ENCODE measurements at places on chromosomes 1 and 21.

DNA sequence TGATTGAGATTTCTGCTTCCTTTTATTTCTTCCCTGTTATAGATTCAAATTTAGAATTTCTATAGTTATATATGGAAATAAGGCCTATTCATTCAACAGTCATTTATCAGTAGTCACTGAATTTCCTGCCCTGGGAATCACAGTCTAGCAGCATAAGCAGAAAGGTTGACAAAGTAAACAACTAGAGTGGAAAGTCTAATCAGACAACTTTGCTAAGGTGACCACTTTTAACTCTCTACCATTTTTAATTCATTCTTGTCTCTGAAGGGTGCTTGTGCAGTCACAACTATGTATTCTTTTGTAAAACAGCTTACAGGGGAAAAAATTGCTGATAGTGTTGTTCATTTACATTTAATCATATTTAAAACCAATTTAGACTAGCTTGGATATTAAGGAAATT, 66.1 kb upstream of the PLA2G4A start:
- DNase-seq: no peak

GRCh38 chr1:230641900-230642262, 400 bp upstream of the COG2 start:
- no peak for DNase-seq

GRCh38 chr1:84853741-84854721, 39.0 kb downstream of the LPAR3 start:
- DNase-seq: no peak

GRCh38 chr1:98077691-98078090, 156.9 kb upstream of the DPYD start:
- no peak for DNase-seq

GRCh38 chr21:14833241-14833640, 231.6 kb downstream of the NRIP1 start:
- DNase-seq: no peak

DNA sequence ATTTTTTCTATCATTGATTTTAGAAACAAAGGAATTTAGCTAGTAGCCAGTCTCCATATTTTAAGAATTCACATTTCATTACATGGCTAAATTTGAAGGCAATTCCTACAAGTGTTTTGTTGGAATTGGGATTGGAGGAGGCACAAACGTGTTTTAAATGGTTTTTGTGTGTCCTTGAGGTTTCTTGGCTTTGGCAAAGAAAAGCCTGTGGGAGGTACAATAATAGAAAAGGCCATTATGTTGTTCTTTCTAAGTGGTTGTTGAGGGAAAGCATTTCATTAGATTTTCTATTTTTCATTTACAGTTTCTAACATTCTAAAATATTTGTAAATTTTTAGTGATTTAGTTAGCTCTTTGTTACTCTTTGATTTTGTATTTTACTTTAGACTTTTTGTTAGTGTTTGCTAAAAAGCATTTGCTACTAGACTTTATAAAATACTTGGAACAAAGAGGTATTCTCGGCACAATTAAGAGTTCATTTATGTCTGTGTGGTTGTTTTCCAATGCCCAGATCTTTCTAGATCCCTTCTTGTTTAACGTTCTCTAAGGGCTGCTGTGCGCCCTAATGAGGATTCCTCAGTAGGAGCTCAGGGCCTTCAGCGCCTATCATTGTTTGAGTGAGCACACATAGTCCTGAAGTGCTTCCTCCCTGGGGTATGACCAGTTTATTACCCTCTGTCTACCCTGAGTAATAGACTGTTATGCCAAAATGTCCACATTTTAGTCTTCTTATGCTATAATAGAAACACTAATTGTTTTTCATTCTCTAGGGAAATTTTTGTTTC, 70.0 kb upstream of the KIAA1614 start:
- no peak for DNase-seq

GRCh38 chr21:42198929-42199867, 19.7 kb upstream of the ABCG1 start:
- DNase-seq: no peak

DNA sequence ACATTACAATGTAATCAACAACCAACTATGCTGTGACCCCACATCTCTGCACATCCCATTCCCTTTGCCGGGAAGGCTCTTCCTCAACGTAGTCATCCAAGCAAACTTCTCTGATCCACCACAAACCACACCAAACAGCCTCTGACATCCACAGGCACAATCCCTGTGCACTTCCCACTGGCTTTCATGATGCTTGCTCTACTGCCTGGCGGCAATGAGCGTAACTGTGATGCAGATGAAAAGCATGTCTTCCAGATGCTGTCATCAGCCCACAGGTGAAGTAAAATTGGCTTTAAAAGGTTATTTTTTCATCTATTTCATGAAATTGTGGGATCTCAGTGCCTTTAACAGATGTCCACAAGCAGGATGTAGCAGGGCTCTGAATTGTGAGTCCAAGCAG, 635.2 kb downstream of the SMYD3 start:
- no peak for DNase-seq

DNA sequence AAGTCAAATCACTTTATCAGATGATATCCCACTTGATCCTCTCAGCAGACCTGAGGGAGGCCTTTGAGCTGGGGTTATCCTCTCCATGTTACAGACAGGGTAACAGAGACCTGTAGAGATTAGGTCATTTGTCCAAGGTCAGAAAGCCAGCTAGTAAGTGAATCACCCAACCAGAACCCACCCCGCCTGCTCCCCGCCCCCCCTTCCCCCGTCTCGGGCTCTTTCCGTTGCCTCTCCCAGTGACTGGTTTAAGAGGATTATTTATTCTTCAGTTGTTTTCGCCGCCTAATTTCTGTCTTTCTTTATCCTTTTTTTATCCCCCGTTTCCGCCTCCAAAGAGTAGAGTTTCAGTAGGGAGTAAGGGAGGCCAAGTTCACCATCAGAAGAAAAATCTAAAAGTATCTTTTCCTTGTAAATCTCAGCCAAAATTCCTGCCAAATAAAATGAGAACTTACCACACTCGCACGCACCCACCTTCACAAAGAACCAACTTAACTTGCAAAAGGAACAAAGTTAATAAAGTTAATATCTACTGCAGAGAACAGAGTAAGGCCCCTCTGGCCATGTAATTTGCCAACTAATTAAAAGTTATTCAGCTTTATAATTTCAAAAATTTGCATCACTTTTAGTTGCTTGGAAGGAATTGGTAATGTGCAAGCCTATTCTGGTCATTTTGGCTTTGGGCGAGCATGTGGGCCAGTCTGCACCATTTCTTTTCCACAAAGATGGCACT, 76.8 kb upstream of the TRABD2B start:
- DNase-seq: no peak

GRCh38 chr1:5564578-5565257, 427.5 kb downstream of the NPHP4 start:
- no peak for DNase-seq

DNA sequence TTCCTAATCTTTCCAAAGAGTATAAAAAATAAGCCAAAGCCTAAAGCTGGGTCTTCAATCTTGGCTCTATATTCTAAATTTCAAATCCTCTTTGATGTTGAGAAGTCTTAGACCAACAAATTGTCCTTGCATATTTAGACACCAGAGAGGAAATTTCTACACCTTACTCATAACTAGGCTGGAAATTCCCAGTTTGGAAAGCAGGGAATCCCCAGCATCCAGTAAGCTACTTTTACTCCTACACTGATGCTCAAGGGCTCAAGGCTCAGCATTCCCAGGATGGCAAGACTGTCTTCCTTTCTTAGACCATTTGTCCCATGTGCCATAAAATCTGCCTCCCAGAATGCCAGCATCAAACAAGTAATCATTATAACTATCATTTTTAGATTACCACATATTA, 28.3 kb downstream of the PRDX6 start:
- DNase-seq: no peak

All from NCI-H1436 treated with DMSO at 0.1 percent for 48 hours (cell line).